Breast epithelium (tissue), 4 donors: ENCODE measurements at places on chromosomes 2 and 18. TPM values are rescaled to one million over a fixed set of nuclear protein-coding genes. Genes with fewer than 3 reads are reported as not detected.

The SMYD1 gene
- total RNA-seq = not detected

The PTPRN gene
- 0.33 TPM for total RNA-seq

GRCh38 chr2:119416299-119416923, 15.2 kb upstream of the TMEM37 start:
- no peak for DNase-seq

GRCh38 chr2:12560618-12561017, 156.1 kb upstream of the TRIB2 start:
- no peak for DNase-seq

GRCh38 chr2:33023728-33024500, 77.2 kb downstream of the LTBP1 start:
- no peak for DNase-seq

DNA sequence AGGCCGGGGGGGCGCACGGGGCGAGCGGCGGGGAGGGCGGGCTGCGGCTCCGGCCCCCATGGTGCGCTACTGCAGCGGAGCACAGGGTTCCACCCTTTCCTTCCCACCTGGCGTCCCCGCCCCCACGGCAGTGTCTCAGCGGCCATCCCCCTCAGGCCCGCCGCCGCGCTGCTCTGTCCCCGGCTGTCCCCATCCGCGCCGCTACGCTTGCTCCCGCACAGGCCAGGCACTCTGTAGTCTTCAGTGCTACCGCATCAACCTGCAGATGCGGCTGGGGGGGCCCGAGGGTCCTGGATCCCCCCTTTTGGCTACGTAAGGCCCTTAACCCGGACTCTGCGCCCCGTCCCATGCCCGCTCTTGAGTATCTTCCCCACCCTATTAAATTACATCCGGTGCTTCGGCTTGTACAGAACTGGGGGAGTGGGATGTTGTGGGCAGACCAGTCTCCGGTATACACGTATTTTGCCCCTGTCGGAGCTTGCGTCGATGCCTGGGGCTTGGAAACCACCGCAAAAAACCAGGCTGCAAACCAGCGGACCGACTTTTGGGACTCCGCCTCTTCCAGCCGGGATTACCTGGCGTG, 598 bp upstream of the WBP1 start:
- peak; percentile 62 for DNase-seq

DNA sequence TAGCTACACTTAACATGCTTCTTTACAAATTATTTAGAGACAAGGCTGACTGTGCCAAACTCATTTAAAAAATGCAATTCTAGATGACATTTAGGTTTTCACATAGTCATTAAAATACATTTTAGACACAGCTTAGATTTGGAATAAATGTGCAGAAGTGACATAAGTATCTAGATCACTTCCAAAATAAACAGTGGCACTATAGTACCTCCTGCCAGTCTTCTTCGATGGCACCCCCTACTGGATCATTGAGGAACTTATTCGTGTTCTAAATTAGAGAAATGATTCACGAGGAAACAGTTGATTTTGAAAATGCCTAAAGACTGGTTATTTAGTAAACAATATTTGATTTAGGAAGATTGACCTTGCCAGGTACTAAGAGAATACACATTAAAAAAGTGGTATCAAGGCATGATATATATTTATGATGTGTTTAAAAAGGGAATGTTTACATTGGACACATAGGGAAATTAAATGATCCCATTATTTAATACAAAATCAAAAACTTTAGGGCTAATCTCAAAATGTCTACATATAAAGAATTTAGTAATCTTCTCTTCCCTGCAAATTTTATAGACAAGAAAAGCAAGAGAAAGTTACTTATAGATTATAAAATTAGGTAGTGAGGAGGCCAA, 323.9 kb downstream of the XIRP2 start:
- DNase-seq = no peak

GRCh38 chr18:41642756-41643155, 312.3 kb upstream of the PIK3C3 start:
- no peak for DNase-seq

- peak; percentile 50 for DNase-seq
These were observed 1.7 kb downstream of the TMSB10 start for GRCh38 chr2:84906900-84907714.

GRCh38 chr2:170493426-170494097, 221.6 kb upstream of the SP5 start:
- DNase-seq = no peak

- DNase-seq = no peak
These were observed 42.1 kb downstream of the CALCRL start for GRCh38 chr2:187405921-187406320.

GRCh38 chr2:85994897-85995647, 106.3 kb upstream of the ST3GAL5 start:
- DNase-seq = peak; percentile 43

The SIX3 gene
- total RNA-seq = not detected

DNA sequence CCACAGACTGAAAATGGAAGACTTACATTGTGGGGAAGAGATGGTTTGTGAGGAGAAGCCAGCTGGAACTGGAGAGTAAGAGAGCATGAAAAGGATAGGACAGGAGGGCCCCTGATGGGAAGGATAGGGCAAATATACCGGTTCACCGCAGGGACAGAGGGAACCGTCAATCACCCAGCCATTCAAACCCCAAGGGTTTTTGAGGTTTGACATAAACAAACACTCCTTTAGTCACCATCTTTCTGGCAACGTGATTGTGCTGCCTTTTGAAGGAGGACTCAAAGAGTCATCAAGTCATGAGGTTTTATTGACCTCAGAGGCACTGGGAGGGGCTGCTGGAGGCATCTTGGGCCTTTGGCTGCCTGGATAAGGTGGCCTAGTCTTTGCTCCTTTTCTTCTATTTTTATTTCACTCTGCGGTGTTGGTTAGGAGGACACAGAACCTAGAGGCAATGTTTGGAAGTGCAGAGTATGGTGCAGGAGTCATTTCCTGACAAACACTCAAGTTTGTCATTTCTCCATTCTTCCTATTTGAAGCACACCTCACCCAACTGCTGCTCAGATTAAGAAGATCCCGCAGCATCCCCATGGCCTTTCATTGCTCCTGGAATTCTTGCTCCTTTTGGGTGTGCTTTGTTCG, 487.3 kb upstream of the SPRED2 start:
- no peak for DNase-seq

- DNase-seq = no peak
These were observed 51.8 kb downstream of the PSD4 start for GRCh38 chr2:113225263-113226259.

- no peak for DNase-seq
These were observed 189.7 kb downstream of the ADCYAP1 start for GRCh38 chr18:1094409-1094808.

- no peak for DNase-seq
These were observed 139.2 kb downstream of the LAMA3 start for GRCh38 chr18:23828426-23828825.

GRCh38 chr2:182824767-182825158, 41.7 kb downstream of the FRZB start:
- no peak for DNase-seq

DNA sequence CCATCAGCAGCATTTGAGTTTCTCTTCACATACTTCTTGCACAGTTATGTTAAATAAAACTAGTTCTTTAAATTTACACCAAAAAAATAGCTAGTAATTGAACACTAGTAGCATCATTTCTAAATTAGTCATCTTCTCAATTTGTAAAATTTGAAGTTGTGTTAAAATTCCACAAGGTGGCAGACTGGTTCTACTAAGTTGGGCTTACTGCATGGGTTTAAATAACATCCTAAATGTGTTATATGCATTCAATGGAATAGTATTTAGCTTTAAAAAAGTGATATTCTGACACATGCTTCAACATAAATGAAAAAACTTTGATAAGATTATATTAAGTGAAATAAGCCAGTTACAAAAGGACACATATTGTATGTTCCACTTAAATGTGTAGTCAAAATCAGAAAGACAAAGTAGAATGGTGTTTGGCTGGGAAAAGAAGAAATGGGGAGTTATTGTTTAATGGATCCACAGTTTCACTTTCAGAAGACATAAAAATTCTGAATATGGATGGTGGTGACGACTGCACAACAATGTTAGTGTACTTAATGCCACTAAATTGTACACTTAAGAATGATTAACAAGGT, 28.7 kb upstream of the RPRD1A start:
- DNase-seq = no peak

- no peak for DNase-seq
These were observed 21.6 kb downstream of the MC4R start for GRCh38 chr18:60350941-60351340.

- DNase-seq = no peak
These were observed 186.3 kb downstream of the TCF4 start for GRCh38 chr18:55401638-55402191.

The IFIH1 gene
- 19.9 TPM for total RNA-seq

- DNase-seq = no peak
These were observed 1.5 kb upstream of the GPD2 start for GRCh38 chr2:156434461-156435291.

GRCh38 chr2:239365782-239366435, 34.9 kb downstream of the HDAC4 start:
- no peak for DNase-seq

- DNase-seq = peak; percentile 78
These were observed 48.8 kb downstream of the ADNP2 start for GRCh38 chr18:80157708-80158343.

DNA sequence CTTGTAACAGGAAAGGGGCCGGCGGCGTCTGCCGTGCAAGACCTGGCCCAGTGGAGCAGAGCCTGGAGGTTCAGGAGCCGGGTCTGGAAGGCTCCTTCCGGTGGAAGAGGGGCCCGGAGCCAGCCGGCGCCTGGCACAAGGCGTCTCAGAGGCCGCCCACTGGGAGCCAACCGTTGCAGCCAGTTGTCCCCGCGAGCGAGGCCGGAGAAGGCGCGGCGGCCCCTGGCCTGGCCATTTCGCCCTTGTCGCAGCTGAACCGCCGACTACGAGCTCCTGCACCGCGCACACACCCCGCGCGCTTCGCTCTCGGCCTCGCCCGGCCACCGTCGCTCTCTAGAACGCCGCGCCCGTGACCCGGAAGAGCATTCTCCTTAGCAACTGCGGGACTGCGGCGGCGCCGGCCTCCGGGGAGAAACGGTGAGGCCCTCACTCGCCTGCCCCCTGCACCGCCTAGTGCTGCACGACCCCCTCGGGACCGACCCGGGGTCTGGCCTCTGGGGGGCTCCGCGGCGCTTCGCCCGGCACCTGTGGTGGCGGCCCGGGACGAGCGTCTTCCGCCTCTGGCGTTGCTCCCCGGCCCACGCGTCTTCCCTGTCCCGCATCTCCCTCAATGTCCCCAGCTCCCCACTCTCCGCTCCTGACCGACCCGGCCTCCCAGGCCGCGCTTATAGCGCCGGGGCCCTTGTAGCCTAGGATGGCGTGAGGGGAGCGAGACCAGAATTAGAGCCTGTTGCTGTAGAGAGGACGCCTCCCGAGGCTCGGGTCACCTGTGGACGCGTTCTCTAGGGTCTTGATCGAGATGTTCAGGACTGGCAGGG, at the start of gene DIS3L2:
DIS3L2 (plus strand) TSS at position 365 of the 818 bp plus-strand sequence. CDS start 53,215 bp downstream, outside the sequence.
- peak; percentile 55 for DNase-seq

The GPR39 gene
- 10.4 TPM for total RNA-seq

DNA sequence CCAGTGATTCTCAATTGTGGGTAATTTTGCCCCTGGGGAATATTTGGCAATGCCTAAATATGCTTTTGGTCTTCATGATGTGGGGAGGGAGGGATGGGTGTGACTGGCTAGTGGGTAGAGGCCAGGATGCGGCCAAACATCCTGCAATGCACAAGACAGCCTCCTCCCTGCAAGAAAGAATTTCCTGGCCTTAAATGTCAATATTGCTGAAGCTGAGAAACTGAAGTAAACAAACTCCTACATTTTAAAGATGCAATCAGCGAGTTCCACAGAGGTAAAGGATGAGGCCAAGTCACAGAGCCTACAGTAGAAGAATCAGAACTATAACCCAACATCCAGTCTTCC, 272.9 kb upstream of the EPHA4 start:
- no peak for DNase-seq

DNA sequence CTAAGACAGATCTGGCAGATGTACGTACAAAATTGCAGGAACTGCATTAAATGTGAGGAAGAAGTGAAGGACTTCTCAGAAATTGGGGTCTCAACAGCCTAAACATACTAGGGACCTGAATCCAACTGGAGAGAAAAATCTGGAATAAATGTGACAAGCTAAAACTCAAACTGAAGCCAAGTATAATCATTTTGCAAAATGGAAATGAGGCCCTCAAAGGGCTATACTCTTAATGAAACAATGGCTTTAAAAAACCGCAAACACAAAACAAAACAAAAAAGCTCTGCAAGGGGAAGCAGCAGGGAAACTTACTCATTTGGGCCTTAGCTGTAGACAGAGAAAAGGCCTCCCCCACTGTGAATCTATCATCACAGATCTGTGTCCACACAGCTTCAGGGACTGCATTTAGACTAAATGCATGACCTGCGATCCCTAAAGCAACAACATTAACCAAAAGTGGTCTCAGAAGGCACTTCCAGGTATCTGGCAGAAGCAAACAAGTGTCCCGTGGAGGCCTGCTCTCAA, 63.2 kb downstream of the CCBE1 start:
- no peak for DNase-seq

The PARD6G gene
- total RNA-seq = 14.4 TPM

DNA sequence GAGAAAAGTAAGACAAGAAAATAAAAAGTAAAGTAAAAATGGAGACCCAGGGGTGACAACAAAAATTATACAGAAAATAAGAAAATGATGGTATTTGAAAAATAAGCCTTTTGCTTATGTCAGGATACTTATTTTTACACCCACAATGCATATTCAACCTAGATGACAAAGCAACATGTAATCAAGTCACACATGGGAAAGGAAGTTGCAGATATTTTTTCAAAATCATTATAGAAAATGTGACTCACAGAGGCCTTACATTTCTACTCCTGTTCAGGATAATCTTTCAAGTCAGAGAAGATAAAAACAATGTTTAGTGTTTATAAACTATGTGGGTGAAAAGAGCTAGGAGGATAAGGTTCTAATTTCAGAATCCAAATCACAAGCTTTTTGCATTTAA, 275.3 kb upstream of the UBE2E3 start:
- DNase-seq = no peak

DNA sequence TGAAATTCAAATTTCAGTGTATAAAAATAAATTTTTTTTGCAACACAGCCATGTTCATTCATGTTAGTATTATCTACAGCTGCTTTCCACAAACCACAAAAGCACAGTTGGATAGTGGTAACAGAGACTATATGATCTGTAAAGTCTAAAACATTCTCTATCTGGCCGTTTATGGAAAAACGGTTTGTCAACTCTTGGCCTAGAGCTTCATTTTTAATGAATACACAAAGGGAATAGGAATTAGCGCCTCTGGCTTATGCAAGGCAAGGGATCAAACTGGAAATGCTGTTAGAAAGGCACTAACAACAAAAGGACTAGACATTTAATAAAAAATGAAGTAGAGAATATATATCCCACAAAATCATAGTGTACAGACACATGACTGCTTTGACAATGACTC, 211.9 kb downstream of the EXOC6B start:
- DNase-seq = no peak

DNA sequence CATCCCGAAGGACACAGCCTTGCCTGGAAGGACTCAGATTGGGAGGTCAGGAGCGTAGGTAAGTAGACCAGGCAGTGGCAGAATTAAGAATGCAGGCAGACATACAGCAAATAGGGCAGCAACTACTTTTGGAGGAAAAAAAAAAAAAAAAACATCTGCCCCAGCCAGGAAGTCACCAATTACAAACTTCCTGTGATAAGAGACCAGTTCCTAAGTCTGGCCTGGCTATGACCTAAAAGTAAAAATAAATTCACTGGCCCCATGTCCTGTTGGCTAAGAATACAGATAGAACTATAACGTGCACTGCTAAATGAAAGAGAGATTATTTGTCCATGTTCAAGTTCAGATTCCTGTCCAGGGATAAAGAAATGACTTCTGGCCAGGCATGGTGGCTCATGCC, 45.2 kb upstream of the NOSTRIN start:
- no peak for DNase-seq

GRCh38 chr18:48956356-48956755, 5.6 kb upstream of the SMAD7 start:
- DNase-seq = no peak
